ENCODE measurements at places on chromosomes 2 and 18. TPM values are rescaled to one million over a fixed set of nuclear protein-coding genes. Genes with fewer than 3 reads are reported as not detected.

DNA sequence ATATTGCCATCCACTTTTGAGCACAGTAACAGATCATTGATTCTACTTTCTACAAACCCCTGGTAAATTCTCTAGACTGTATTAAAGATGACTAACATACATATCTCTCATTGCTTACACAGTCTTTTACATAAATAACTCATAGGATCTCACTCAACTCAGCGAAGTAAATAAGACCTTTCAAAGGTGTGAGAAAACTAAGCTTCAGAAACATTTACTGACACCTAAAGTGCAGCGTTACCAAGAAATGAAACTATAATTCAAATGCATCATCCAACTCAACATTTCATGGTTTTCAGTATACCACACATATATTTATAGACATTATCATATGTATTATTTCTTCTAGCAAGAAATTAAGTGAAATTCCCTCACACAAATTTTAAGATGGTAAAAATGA, 189.8 kb downstream of the METTL4 start:
- H3K4me1 ChIP-seq = no peaks in the 10 kb centered on the region
- DNase-seq = no peak
- no peaks in the 10 kb centered on the region for H3K27me3 ChIP-seq
- no peaks in the 10 kb centered on the region for H3K36me3 ChIP-seq
- H3K27ac ChIP-seq = no peak overlapping the region

GRCh38 chr18:23627321-23627720, 35.4 kb downstream of the ANKRD29 start:
- DNase-seq = no peak
- no peaks in the 10 kb centered on the region for H3K36me3 ChIP-seq
- H3K27ac ChIP-seq = no peak overlapping the region
- H3K4me3 ChIP-seq = no peak overlapping the region

ZC3H6 gene
- 1.9 TPM for total RNA-seq

DNA sequence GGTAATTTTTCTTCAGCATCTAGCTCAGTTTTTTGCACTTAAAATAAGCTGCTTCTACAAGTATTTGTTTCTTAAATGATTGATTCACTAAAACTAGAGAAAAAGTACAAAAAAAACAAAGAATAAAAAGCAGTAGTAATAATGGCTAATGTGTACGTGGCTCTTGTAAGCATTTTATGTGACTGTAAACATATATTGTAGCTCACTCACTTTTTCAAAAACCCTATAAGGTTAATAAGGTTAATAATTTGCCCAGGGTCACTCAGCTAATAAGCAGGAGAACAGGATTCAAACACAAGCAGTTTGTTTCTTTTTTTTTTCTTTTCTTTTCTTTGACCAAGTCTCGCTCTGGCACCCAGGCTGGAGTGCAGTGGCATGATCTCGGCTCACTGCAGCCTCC, 67.5 kb downstream of the RMDN2 start:
- no peak for DNase-seq
- H3K4me1 ChIP-seq = peaks cover 10% of the 10 kb centered on the region
- H3K27ac ChIP-seq = no peak overlapping the region
- no peaks in the 10 kb centered on the region for H3K27me3 ChIP-seq
- no peak overlapping the region for H3K4me3 ChIP-seq

- H3K4me3 ChIP-seq = no peak overlapping the region
- no peak overlapping the region for H3K27ac ChIP-seq
- no peaks in the 10 kb centered on the region for H3K36me3 ChIP-seq
- H3K27me3 ChIP-seq = no peaks in the 10 kb centered on the region
- DNase-seq = no peak
Observed at GRCh38 chr18:78612318-78612717, 367.3 kb upstream of the SALL3 start.

RPIA gene
- 33.2 TPM for total RNA-seq

- no peak for DNase-seq
- no peak overlapping the region for H3K27ac ChIP-seq
- no peaks in the 10 kb centered on the region for H3K27me3 ChIP-seq
Observed at GRCh38 chr2:26542194-26542455, 64.2 kb upstream of the OTOF start.

DNA sequence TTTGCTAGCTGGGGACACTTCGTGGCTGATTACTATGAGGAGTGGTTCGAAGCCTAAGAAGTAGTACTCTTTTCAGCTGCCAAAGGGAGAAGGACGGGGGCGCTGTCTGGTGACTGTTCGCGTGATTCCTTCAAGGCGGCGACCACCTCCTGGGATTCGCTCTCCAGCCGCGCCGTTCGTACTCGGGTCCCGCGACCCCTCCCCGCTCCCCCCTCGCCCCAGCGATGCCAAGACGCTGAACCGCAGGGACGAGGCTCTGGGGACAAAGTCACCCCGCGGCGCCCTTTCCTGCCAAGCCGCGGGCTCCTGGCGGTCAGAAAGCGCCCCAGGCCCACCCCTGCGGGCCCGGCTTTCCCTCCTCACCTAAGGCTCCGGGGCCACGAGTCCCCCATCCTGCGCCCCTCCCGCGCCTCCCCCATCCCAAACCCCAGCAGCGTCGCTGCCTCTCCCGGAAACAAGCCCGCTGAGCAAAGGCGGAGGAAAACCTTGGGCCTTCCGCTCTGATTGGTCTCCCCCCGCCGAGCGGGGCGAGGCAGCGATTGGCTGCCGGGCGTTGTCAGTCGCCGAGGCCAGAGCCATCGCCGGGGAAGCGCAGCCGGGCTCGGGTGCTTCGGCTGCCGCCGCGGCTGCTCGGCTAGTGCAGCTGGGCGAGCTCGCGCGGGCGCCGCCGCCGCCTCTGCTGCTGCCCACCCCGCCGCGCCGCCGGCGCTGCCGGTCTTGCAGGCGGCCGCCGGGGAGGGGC, 404.3 kb downstream of the XIRP2 start:
- peak within 1 kb of the TSS; percentile 66 for H3K4me3 ChIP-seq
- H3K27ac ChIP-seq = no peak within 1 kb of the TSS
- no peaks in the 10 kb centered on the region for H3K36me3 ChIP-seq
- H3K4me1 ChIP-seq = peaks cover 5% of the 10 kb centered on the region
- DNase-seq = peak; percentile 88
